ENCODE measurements at places on chromosomes 4 and X. TPM values are rescaled to one million over a fixed set of nuclear protein-coding genes. Genes with fewer than 3 reads are reported as not detected.

- DNase-seq: peak; percentile 83
Measured at GRCh38 chrX:2451501-2452316, 49.1 kb downstream of the DHRSX start.

DNA sequence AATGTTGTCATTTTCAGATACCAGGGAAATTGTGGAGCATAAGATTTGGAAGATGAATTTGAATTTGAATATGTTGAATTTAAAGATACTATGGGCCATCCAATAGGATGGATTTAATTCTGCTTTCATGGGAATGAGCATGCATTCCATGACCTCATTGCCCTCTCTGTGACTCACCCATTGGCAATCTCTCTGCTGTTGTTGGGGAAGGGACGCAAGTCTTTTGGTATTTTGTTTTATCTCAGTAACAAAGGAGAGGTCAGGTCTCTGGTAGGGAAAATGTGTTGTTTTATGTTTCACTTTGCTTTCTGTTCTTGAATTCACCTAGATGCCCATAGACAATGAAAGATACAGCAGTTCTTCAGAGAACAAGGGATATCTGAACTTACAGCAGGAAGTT lies 42.1 kb upstream of the MAGEA4 start:
- no peak for DNase-seq

- peak; percentile 20 for DNase-seq
Measured at GRCh38 chr4:150668824-150669223, 86.9 kb downstream of the MAB21L2 start.

Gene PAGE2B
- not detected for polyA plus RNA-seq

GRCh38 chr4:88993246-88993645 lies 63.7 kb downstream of the FAM13A start:
- no peak for DNase-seq

Measured in GM23338 (cell line).